SK-N-SH (cell line): ENCODE measurements at places on chromosomes 7 and 10. TPM values are rescaled to one million over a fixed set of nuclear protein-coding genes. Genes with fewer than 3 reads are reported as not detected.
A peak's percentile ranks its signal among the peaks of the same experiment; 100 is the strongest.

GRCh38 chr10:43623351-43623750, 17.1 kb downstream of the ZNF485 start:
- H3K36me3 ChIP-seq = no peaks in the 10 kb centered on the region
- no peak overlapping the region for H3K27ac ChIP-seq
- DNase-seq = peak; percentile 16
- no peaks in the 10 kb centered on the region for H3K27me3 ChIP-seq

DNA sequence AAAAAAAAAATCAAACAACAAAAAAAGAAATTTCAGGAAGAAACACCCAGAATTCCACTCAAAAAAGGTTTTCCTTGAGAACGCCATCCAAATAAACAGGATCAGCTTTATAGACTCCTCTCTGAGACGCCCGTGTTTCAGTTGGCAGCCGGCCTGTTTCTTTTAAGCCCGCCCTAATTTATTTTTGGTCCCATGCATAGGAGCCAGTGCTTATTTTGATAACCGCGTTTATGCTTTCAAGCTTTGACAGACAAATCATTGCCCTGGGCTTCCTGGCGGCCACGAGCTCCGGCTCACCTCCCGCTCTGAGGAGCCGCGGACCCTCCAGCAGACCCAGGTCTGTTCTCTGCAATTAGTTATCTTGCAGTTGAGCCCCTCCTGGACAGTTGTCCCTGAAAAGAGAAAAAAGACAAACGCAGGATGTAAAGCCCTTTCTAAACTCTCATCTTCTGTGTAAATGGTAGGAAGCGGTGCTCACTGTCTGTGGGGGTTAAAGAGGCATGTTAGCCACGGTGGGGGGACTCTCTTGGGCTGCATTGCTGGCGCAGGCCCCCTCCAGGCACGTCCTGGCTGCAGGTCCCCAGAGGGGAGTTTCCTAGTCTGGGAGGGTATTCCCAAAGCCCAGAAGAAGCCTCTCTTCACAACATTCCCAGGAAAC, 22.2 kb upstream of the UNCX start:
- H3K27me3 ChIP-seq = peaks cover 99% of the 10 kb centered on the region
- no peaks in the 10 kb centered on the region for H3K36me3 ChIP-seq
- H3K4me3 ChIP-seq = no peak overlapping the region

DNA sequence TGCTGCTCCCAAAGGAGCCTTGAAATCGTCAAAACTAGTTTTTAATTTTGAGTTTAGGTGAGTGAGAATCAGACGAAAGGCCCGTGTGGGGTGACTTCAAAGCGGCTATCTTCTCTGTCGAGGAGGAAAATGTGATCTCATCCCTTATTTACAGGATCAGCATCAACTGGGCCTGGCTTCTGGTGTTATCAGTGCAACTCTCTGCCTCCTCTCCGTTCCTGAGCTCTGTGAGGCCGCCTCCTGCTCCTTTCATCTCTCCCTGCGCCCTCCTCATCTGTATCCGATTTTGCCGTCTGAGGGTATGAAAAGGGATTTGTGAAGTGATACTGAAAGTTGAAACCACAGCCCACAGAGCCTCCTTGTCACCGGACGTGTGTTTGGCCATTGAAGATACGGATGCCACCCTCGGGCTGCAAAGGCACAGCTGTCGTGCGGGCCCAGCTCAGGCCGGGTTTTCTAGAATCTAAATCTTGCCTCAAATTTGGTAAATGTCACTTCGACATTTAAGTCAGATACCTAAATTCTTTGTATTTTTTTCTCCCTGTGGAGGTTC, 408.7 kb upstream of the ADARB2 start:
- no peak overlapping the region for H3K4me3 ChIP-seq
- DNase-seq = no peak
- no peak overlapping the region for H3K27ac ChIP-seq
- H3K4me1 ChIP-seq = no peaks in the 10 kb centered on the region

GRCh38 chr10:130141460-130141859, 5.3 kb downstream of the GLRX3 start:
- H3K4me1 ChIP-seq = 0 out of 2 replicates have a peak, but pooled peaks cover 9% of the 10 kb centered on the region
- no peak overlapping the region for H3K4me3 ChIP-seq
- DNase-seq = no peak
- H3K27ac ChIP-seq = no peak overlapping the region
- peaks cover 12% of the 10 kb centered on the region; the same call in 1 of the 2 replicates for H3K36me3 ChIP-seq

DNA sequence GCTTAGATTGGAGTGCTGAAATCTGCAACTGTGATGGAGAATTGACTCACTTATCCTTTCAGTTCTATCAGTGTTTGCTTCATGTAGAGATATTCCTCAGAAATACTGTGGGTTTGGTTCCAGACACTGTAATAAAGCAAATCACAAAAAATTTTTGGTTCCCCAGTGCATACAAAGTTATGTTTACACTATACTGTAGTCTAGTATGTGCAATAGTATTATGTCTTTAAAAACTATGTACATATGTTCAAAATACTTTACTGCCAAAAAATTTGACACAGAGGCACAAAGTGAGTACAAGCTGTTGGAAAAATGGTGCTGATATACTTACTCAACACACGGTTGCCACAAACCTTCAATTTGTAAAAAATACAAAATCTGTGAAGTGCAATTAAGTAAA, 112.5 kb downstream of the EPC1 start:
- DNase-seq = no peak
- no peak overlapping the region for H3K4me3 ChIP-seq
- H3K36me3 ChIP-seq = no peaks in the 10 kb centered on the region
- no peaks in the 10 kb centered on the region for H3K4me1 ChIP-seq

DNA sequence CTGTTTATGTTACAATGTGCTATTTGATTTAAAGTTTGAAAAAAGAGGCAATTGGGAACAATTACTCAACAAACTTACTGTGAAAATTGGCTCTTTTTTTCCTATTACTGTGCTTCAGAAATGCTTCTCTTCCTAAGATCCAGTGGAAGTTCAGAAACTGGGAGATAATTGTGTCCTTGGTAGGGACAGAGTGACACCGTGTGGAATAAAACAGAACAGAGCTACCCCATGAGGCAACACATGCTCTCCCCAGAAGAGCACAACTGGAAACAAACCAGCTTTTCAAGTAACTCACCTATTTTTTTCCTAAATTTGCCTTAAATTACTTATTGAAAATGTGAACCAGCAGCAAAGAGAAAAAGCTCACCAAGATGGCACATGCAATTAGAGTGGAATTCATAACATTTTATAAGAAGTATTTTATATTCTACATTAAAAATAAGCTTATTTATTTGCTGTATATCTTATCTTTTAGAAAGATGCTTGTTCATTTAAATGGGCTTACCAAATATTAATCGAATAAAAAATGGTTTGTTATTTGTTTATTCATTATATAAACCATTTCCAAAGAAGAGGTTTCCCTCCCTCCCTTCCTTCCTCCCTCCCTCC, 346.1 kb upstream of the ANKRD30A start:
- no peaks in the 10 kb centered on the region for H3K36me3 ChIP-seq
- H3K4me1 ChIP-seq = peaks cover 13% of the 10 kb centered on the region; the same call in 1 of the 2 replicates
- H3K27ac ChIP-seq = no peak overlapping the region
- DNase-seq = peak; percentile 74

DNA sequence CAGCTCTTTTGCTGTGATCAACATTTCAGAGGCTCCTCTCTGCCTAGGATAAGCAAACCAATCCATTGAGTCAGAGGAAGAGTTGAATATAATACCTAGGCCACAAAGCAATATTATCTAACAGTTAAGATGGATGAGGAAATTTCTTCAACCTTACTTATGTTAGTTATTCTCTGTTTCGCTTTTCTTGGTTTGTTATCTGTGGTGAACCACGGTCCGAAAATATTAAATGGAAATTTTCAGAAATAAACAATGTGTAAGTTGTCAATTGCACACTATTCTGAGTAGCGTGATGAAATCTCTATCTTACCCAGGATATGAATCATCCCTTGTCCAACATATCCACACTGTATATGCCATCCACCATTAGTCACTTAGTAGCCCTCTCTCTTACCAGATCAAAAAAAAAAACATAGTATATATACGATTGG, 1.5 kb upstream of the HTR7 start:
- DNase-seq = no peak
- no peaks in the 10 kb centered on the region for H3K36me3 ChIP-seq
- peaks cover 18% of the 10 kb centered on the region for H3K27me3 ChIP-seq

- peak overlapping the region; percentile 45; the same call in 1 of the 2 replicates for H3K27ac ChIP-seq
- H3K27me3 ChIP-seq = no peaks in the 10 kb centered on the region
- peaks cover 19% of the 10 kb centered on the region; the same call in 1 of the 2 replicates for H3K4me1 ChIP-seq
- peak; percentile 46 for DNase-seq
Observed at GRCh38 chr10:122460891-122461293, 461 bp upstream of the HTRA1 start.

DNA sequence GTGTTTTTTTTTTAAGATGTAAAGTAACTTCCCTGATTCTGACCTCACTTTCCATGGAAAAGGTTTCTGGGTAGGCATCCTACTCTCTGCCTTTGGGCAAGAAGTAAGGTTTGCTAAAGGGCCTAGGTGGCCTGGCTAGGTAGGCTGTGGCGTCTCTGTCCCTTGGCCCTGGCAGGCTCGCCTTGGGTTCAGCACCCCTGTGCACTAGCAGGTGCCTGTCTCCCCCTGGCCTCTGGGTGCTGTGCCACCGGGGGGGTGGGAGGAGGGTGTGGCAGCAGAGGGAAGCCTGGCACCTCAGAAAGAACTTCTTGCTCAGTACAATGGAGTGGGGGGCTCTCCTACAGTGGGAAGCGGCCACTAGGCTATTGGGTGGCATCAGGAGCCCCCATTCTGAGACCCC, 14.0 kb downstream of the TECPR1 start:
- H3K4me1 ChIP-seq = no peaks in the 10 kb centered on the region; the same call in 1 of the 2 replicates
- H3K36me3 ChIP-seq = peaks cover 8% of the 10 kb centered on the region; the same call in 1 of the 2 replicates
- peak; percentile 25 for DNase-seq
- no peak overlapping the region for H3K27ac ChIP-seq

- H3K27me3 ChIP-seq = no peaks in the 10 kb centered on the region
- no peak for DNase-seq
- no peak overlapping the region for H3K4me3 ChIP-seq
- peaks cover 40% of the 10 kb centered on the region for H3K4me1 ChIP-seq
- peak overlapping the region; percentile 99 for H3K27ac ChIP-seq
- no peaks in the 10 kb centered on the region for H3K36me3 ChIP-seq
Observed at GRCh38 chr10:16986082-16986405, 143.6 kb downstream of the CUBN start.

- DNase-seq = no peak
- no peak overlapping the region for H3K4me3 ChIP-seq
- peak overlapping the region; percentile 95 for H3K27ac ChIP-seq
Observed at GRCh38 chr10:29946953-29947700, 112.3 kb downstream of the JCAD start.

DNA sequence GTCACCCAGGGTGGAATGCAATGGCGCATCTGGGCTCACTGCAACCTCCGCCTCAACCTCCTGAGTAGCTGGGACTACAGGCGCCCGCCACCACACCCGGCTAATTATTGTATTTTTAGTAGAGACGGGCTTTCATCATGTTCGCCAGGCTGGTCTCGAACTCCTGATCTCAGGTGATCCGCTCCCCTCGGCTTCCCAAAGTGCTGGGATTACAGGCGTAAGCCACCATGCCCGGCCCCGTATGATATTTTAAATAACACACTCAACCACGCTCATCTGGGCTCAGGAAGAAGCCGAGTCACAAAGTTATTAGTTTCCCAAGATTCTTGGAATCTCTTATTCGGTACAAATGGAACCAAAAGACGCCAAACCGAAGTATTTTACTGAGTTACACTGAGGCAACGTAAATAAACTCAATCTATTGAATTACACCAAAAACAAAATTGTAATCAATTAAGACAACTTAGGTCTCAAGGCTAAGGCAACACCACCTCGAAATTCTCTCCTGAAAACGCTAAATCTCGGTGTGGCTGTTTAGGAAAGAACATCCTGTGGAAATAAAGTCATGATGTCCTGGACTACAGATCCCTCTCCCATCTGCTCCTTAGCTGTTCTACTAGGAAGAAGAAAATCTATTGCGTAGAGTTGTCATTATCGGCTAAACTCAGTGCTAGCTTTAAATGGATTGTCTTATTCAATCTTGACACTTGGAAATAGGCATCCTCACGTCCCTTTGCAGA, 910 bp downstream of the ARHGAP19 start:
- H3K27me3 ChIP-seq = no peaks in the 10 kb centered on the region
- peak overlapping the region; percentile 63 for H3K4me3 ChIP-seq

DNA sequence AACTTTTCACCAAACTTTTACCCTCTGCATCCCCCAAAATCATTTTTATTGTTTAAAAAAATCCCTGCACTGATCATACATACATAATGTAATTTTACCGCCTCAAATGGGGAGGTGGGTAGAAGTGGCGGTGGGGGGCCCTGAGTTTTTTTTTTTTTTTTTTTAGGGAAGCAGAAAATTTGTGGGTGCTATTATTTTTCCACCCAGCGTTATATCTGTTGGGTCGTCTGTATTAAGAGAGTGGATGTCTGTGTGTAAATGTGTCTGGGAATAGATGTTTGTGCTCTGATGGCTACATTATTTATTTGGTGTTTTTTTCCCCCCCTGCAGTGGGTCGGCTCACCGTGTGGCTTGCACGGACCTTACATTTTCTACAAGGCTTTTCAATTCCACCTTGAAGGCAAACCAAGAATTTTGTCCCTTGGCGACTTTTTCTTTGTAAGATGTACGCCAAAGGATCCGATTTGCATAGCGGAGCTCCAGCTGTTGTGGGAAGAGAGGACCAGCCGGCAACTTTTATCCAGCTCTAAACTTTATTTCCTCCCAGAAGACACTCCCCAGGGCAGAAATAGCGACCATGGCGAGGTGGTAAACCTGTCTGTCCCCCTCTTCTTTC, 438 bp downstream of the ARID5B start:
- DNase-seq = no peak
- peak overlapping the region; percentile 84 for H3K4me3 ChIP-seq
- H3K27me3 ChIP-seq = no peaks in the 10 kb centered on the region
- H3K4me1 ChIP-seq = peaks cover 26% of the 10 kb centered on the region

DNA sequence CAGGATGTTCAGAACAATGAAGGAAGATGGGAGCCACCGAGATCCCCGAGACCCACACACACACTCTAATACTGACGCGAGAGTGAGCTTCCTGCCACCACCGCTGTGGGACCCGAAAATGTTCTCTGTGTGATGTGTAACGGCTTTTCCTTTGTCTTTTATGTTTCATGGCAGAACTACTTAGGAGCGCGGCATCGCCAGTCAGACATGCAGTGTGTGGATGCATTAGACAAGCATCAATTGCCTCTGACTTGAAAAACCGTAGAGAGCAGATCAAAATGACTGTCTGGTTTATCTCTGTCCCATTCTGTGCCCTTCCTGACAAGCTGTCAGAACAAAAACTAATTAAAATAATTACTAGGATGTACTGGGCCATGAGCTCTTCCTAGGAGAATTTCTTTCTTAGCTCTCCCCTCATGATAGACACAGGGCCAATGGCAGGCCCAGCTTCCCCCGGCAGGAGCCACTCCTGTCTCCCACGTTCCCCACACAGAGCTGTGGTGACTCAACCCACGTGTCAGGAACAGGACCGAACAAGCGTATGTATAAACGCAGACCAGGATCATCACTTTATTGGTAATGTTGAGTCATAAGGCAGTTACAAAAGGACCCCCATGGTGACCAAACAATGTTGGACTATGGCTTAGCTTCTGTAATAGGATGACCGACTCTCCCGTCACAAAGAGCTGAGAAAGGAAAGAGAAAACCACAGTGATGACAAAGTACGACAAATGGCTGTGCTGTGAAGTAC, 705.0 kb downstream of the PARD3 start:
- no peaks in the 10 kb centered on the region for H3K27me3 ChIP-seq
- no peak overlapping the region for H3K27ac ChIP-seq
- H3K4me3 ChIP-seq = no peak overlapping the region
- peaks cover 5% of the 10 kb centered on the region; the same call in 1 of the 2 replicates for H3K36me3 ChIP-seq

Gene WASHC2A
- polyA plus RNA-seq = 16.9 and 24.0 TPM in 2 replicates

Gene ADIRF
- polyA plus RNA-seq = not detected in 2 replicates

Gene THNSL1
- polyA plus RNA-seq = 1.3 and 1.9 TPM in 2 replicates

Gene PAPOLB
- polyA plus RNA-seq = not detected in 2 replicates

Gene IRF5
- 0.62 and 1.0 TPM in 2 replicates for polyA plus RNA-seq

Gene PAOX
- 6.2 and 6.6 TPM in 2 replicates for polyA plus RNA-seq

Gene SP8
- polyA plus RNA-seq = not detected in 2 replicates

Gene CTAGE4
- not detected in 2 replicates for polyA plus RNA-seq
